ENCODE measurements at places on chromosomes 4 and X. TPM values are rescaled to one million over a fixed set of nuclear protein-coding genes. Genes with fewer than 3 reads are reported as not detected.

- no peak overlapping the region for H3K27ac ChIP-seq
- no peak for DNase-seq
- H3K4me3 ChIP-seq = no peak overlapping the region
- H3K36me3 ChIP-seq = peaks cover 2% of the 10 kb centered on the region
- H3K4me1 ChIP-seq = no peaks in the 10 kb centered on the region
- no peaks in the 10 kb centered on the region for H3K27me3 ChIP-seq
These were observed 71.2 kb downstream of the JADE1 start for GRCh38 chr4:128880662-128881061.

FBXL5 gene
- 39.5 TPM for total RNA-seq

GRCh38 chrX:10457092-10457491, 163.3 kb downstream of the MID1 start:
- no peaks in the 10 kb centered on the region for H3K27me3 ChIP-seq
- no peak overlapping the region for H3K4me3 ChIP-seq
- H3K36me3 ChIP-seq = no peaks in the 10 kb centered on the region
- DNase-seq = no peak

DNA sequence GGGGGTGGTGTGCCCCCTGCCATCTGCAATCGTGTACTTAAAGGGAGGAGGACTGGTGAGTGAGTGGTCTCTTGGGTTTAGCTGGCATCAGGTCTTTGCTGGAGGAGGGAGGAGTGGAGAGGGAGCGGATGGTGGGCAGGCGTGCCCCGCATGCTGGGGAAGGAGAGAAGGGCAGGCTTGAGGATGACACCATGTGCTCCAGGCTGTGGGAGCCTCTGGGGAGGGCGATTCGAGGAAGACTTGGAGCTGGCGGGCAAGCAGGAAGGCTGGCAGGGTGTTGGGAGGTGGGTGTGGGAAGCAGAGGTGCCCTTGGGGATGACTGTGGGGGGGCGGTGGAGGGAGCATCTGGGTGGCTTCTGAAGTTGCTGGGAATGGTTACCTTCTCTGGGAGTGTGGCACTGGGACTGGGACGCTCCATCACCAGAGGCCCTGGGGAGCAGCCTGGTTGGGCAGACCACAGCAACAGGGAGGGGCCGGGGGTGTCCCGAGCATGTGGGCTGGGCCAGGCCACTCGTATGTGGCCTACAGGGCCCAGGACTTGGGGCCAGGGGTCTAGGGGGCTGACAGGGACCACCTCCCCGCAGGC, 30.8 kb upstream of the AFAP1 start:
- H3K4me1 ChIP-seq = peaks cover 71% of the 10 kb centered on the region
- peak overlapping the region; percentile 82 for H3K4me3 ChIP-seq
- no peaks in the 10 kb centered on the region for H3K27me3 ChIP-seq
- H3K27ac ChIP-seq = peak overlapping the region; percentile 91

- H3K36me3 ChIP-seq = peaks cover 4% of the 10 kb centered on the region
- no peak overlapping the region for H3K27ac ChIP-seq
- no peak for DNase-seq
These were observed 129.4 kb upstream of the SH3RF1 start for GRCh38 chr4:169399976-169400767.

GRCh38 chr4:26346203-26346620, 25.4 kb downstream of the RBPJ start:
- H3K4me1 ChIP-seq = peaks cover 32% of the 10 kb centered on the region
- no peak overlapping the region for H3K4me3 ChIP-seq
- no peak for DNase-seq
- peak overlapping the region; percentile 2 for H3K27ac ChIP-seq
- H3K27me3 ChIP-seq = no peaks in the 10 kb centered on the region
- H3K36me3 ChIP-seq = no peaks in the 10 kb centered on the region

- no peaks in the 10 kb centered on the region for H3K36me3 ChIP-seq
- DNase-seq = no peak
- no peaks in the 10 kb centered on the region for H3K4me1 ChIP-seq
- H3K4me3 ChIP-seq = no peak overlapping the region
These were observed 6.9 kb downstream of the F11 start for GRCh38 chr4:186272699-186273391.

GRCh38 chr4:17599826-17600225, 14.6 kb upstream of the MED28 start:
- H3K27ac ChIP-seq = no peak overlapping the region
- DNase-seq = no peak
- H3K27me3 ChIP-seq = no peaks in the 10 kb centered on the region
- no peaks in the 10 kb centered on the region for H3K4me1 ChIP-seq
- peaks cover 7% of the 10 kb centered on the region for H3K36me3 ChIP-seq
- no peak overlapping the region for H3K4me3 ChIP-seq

CPZ gene
- total RNA-seq = not detected

GRCh38 chr4:30471861-30472260, 248.3 kb upstream of the PCDH7 start:
- DNase-seq = no peak
- no peaks in the 10 kb centered on the region for H3K27me3 ChIP-seq
- no peaks in the 10 kb centered on the region for H3K36me3 ChIP-seq
- H3K4me1 ChIP-seq = no peaks in the 10 kb centered on the region

- H3K4me1 ChIP-seq = no peaks in the 10 kb centered on the region
- DNase-seq = no peak
- no peak overlapping the region for H3K27ac ChIP-seq
- no peaks in the 10 kb centered on the region for H3K36me3 ChIP-seq
- H3K4me3 ChIP-seq = no peak overlapping the region
These were observed 61.3 kb upstream of the NFKB1 start for GRCh38 chr4:102439812-102440211.

DNA sequence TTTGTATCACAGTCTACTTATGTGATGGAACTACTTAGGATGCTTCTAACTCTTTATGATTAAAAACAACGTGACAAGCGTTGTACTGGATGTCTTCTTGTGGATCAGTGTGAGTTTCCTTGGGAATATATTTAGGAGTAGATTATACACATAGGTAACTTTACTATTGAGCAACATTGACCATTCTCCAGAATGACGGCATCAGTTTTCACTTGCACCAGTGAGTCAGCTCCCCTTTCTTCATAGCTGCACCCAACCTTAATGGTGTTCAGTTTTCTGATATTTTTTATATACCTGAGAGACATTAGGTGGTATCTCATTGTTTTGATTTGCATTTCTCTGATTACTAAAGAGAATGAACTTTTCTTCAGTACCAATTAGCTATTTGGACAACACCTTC, 343.9 kb downstream of the ADGRL3 start:
- H3K4me1 ChIP-seq = no peaks in the 10 kb centered on the region
- peaks cover 7% of the 10 kb centered on the region for H3K36me3 ChIP-seq
- H3K27me3 ChIP-seq = no peaks in the 10 kb centered on the region
- H3K27ac ChIP-seq = no peak overlapping the region
- no peak overlapping the region for H3K4me3 ChIP-seq

AWAT1 gene
- not detected for total RNA-seq

RAB39B gene
- total RNA-seq = 36.4 TPM

CXCL8 gene
- total RNA-seq = 0.94 TPM

GLRA2 gene
- not detected for total RNA-seq

IL21 gene
- total RNA-seq = 14.2 TPM

LRIT3 gene
- total RNA-seq = 0.46 TPM

DNA sequence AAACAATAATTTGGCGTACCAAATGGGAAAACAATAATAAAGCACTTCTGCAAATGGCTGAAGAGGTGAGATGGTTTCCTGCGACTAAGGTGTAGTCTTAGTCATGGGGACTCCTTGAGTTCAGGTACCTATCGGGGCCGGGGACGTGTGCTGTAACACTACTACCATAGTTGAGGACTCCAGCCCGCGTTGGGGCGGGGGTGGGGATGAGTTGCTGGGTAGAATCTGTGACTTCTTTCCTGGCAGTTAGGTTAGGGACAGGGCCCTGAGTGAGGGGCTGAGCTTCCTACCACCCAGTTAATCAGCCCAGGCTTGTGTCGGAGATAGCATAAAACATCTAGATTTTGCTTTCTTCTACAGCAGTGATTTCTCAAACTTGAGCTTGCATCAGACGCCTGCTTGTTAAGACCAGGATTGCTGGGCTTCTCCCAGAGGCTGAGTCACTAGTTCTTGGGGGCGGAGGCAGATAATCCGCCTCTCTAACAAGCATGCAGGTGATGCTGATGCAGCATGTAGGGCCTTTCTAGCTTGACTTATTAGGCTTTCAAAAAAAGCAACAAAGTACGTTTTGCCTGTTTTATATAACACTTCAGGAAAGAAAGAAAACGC, 30.2 kb downstream of the RBBP7 start:
- H3K36me3 ChIP-seq = peaks cover 3% of the 10 kb centered on the region
- peaks cover 12% of the 10 kb centered on the region for H3K4me1 ChIP-seq
- H3K4me3 ChIP-seq = no peak overlapping the region
- H3K27ac ChIP-seq = no peak overlapping the region

DNA sequence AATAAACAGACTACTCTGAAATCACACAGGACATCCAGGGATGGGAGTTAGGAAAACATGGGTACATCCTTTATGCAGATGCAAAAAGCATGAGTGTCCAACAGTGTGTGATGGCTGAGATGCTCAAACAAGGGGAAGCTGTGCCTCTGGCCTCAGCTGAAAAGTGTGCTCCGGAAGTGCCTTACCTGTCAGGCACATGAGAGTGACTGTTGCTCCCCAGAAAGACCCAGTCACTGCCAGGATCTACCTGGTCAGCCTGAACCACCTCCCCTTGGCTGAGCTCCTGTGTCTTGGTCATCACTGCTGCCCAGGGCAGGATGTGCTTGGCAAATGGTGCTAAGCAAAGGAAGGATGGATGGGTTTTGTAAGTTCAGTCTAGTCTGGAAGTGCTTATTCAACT, 4.0 kb downstream of the PPP2R2C start:
- H3K4me3 ChIP-seq = no peak overlapping the region
- peaks cover 51% of the 10 kb centered on the region for H3K27me3 ChIP-seq
- no peak overlapping the region for H3K27ac ChIP-seq
- no peaks in the 10 kb centered on the region for H3K36me3 ChIP-seq
- DNase-seq = no peak

GRCh38 chrX:68721991-68722860, 74.8 kb downstream of the STARD8 start:
- H3K4me1 ChIP-seq = no peaks in the 10 kb centered on the region
- no peak for DNase-seq
- H3K36me3 ChIP-seq = no peaks in the 10 kb centered on the region
- no peak overlapping the region for H3K4me3 ChIP-seq
- peaks cover 9% of the 10 kb centered on the region for H3K27me3 ChIP-seq

DSPP gene
- not detected for total RNA-seq

SSX2 gene
- not detected for total RNA-seq

ZFP92 gene
- total RNA-seq = 2.2 TPM

DNA sequence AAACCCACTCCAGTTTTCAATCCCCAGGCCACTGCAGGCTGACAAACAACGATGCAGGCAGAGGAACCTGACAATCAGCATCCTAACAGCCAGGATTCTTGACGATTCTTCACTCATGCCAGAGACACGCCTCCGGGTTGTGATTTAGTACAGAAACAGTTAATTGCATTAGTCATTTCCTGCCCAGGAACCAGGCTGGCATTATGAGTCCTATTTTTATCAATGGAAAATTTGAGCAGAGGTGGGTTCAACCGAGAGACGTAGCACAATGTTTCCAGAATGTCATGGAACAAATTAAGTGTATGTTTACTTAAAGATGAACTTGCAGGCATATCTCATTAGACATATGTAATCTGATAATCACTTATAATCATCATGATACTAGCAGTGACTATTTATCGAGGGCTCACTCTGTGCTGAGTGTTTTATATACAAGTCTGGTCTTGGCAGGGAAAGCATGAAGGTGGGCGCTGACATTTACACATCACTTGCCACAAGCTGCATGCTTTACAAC, 159.7 kb downstream of the NSUN7 start:
- peak overlapping the region; percentile 74 for H3K4me3 ChIP-seq

GRCh38 chr4:77488882-77489281, 116.7 kb upstream of the CXCL13 start:
- DNase-seq = no peak
- no peaks in the 10 kb centered on the region for H3K4me1 ChIP-seq
- H3K36me3 ChIP-seq = no peaks in the 10 kb centered on the region
- H3K27me3 ChIP-seq = peaks cover 71% of the 10 kb centered on the region
- no peak overlapping the region for H3K27ac ChIP-seq

DNA sequence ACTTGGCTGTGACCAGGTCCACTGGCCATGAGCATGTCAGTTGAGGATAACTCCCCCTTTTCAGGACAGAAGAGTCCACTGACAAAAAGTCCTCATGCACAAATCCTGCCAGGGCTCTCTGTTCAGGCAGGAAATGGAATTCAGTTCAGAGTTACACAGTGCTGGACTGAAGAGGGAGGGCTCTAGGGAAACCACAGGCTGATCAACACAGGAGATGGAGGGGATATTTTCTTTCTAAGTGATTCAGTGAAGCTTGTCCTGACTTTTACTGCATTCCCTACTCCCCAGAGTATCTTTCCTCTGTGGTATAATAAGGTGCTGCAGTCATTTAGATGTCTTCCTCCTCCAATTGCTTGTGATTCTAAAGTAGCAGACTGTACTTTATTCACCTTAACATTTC, 335.5 kb upstream of the IGFBP7 start:
- no peak for DNase-seq
- no peaks in the 10 kb centered on the region for H3K27me3 ChIP-seq
- H3K4me1 ChIP-seq = no peaks in the 10 kb centered on the region
- no peak overlapping the region for H3K4me3 ChIP-seq
- H3K27ac ChIP-seq = no peak overlapping the region

- peak overlapping the region; percentile 78 for H3K27ac ChIP-seq
- H3K27me3 ChIP-seq = no peaks in the 10 kb centered on the region
- peaks cover 59% of the 10 kb centered on the region for H3K4me1 ChIP-seq
- peak overlapping the region; percentile 96 for H3K4me3 ChIP-seq
- H3K36me3 ChIP-seq = peaks cover 2% of the 10 kb centered on the region
- peak; percentile 3 for DNase-seq
These were observed 909 bp upstream of the SLAIN2 start for GRCh38 chr4:48340276-48340964.

- DNase-seq = no peak
- H3K27me3 ChIP-seq = no peaks in the 10 kb centered on the region
- H3K4me1 ChIP-seq = peaks cover 6% of the 10 kb centered on the region
- H3K27ac ChIP-seq = no peak overlapping the region
These were observed 235.4 kb downstream of the SPRY1 start for GRCh38 chr4:123631786-123632692.

GRCh38 chr4:124167602-124168001, 544.9 kb downstream of the ANKRD50 start:
- DNase-seq = no peak
- H3K4me3 ChIP-seq = no peak overlapping the region
- H3K36me3 ChIP-seq = peaks cover 2% of the 10 kb centered on the region

PNCK gene
- 0.50 TPM for total RNA-seq

SATL1 gene
- total RNA-seq = not detected

PRRG3 gene
- total RNA-seq = not detected
